CD4-positive, alpha-beta T cell treated with Interleukin-1 beta for 1 hour (primary cell): ENCODE measurements at places on chromosomes 5 and 9.

DNA sequence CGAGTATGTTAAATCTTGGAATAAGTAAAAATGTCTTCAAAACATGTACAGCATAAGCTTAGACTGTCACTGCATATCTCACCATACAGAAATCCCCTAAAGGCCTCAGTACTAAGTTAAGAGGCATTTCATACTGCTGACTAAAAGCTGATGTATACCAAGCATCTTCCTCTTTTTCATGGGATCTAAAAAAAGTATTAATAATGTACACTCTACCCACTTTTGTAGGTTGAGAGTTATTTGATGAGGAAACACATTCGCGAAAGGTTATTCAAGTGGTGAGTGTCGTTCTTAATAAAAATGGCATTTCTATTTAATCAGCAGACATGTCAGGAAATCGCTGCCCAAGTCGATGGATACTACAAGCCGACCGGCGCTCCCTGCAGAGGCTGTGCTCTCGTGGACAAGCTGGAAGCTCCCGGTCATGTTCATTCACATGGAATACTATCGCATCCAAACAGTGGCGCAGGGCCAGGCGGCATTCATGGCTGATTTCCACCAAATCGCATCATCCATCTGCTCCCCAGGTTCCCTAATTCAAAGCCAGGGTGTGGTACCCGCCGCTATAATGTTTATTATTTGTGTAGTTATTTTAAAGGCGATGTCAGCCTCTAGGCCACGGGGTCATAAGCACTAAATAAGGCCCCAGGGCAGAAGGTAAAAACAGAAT is 724 bp downstream of the SGTB start:
- peak; percentile 35 for DNase-seq

DNA sequence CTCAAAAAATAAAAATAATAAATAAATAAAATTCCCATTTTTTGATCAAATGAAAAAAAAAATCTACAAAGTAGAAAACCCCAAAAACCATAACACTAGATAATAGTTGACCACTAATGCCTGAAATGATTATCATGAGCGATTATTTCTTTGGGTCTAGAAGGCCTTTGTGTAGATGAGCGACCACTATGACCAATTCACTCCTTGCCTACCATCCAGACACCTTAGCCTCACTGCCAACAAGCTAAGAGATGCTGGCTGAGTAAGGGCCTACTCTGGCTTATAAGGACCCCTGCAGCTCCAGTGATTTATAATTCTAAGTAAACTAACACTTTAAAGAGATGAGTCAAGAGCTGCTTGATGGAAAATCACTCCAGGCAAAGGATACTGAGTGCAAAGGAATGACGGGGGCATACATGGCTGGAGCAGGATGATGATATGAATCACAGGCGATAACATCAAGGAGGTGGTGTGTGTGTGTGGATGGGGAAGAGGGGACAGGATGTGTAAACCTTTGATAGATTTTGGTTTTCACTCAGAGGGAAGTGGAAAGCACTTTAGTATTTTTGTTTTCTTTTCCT is 4.8 kb upstream of the F2RL1 start:
- DNase-seq: no peak

GRCh38 chr5:93578813-93579691 is 2.0 kb downstream of the NR2F1-AS1 start:
- DNase-seq: no peak

- no peak for DNase-seq
These were observed 16.5 kb downstream of the TPPP start for GRCh38 chr5:676699-677076.

GRCh38 chr5:72256536-72256935 is 63.5 kb downstream of the MRPS27 start:
- DNase-seq: no peak
